HFFc6 (cell line): ENCODE measurements at places on chromosomes 16 and 17. TPM values are rescaled to one million over a fixed set of nuclear protein-coding genes. Genes with fewer than 3 reads are reported as not detected.

The KRT15 gene
- 7.5 and 7.9 TPM in 2 replicates for total RNA-seq

DNA sequence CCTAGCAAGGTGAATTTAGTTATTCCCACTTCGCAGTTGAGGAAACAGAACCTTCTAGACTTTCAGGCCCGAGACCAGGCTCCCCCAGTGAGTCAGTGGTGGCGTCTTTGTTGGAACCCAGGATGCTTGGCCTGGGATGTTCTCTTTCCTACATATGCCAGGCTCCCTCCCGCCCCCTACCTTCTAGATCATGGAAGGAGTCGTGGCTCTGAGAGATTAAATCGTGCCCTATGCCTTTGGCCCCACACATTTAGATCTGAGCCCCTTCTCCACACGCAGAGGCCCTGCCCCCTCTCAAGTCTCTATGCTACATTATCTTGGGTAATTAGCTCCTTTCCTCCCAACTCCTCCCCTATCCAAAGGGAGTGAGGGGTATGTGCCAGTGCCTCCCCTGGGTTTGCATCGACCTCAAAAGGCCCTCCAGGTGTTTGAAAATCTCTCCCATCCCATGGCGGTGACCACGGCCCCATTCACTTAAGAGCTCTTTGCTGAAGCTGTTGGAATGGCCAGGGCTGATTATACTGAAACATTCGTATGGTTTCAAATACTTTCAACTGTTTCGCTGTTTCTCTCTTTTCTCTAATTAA, 3.0 kb downstream of the NGFR start:
- no peak for DNase-seq

DNA sequence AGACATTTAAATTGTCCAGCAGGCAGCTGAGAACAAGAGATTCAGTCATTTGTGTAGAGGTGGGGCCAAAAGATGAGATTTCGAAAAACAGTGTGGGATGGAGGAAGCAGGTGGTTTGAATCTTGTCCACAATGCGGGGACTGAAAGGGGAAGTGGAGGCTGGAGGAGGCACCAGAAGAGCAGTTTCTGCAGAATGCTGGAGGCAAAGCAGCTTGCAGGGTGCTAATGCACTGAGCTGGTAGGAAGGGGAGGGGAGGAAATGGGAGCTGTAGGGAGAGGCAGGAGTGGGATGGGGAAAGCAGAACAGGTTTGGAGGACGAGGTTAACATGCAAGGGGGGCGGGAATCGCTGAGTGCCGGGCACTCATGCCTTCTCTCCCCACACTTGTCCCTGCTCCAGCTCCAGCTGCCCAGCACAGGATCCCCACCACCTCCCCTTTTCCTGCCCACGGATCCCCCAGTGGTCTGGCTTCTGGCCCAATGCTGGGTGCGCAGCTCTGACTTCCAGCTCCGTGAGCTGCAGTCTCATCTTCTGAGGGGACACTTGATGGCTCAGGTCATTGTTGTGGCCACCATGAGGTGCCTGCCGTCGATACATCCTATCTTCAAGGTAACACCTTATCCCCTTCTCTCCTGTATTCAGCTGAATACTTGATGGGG, 9.4 kb downstream of the C17orf100 start:
- DNase-seq: no peak

DNA sequence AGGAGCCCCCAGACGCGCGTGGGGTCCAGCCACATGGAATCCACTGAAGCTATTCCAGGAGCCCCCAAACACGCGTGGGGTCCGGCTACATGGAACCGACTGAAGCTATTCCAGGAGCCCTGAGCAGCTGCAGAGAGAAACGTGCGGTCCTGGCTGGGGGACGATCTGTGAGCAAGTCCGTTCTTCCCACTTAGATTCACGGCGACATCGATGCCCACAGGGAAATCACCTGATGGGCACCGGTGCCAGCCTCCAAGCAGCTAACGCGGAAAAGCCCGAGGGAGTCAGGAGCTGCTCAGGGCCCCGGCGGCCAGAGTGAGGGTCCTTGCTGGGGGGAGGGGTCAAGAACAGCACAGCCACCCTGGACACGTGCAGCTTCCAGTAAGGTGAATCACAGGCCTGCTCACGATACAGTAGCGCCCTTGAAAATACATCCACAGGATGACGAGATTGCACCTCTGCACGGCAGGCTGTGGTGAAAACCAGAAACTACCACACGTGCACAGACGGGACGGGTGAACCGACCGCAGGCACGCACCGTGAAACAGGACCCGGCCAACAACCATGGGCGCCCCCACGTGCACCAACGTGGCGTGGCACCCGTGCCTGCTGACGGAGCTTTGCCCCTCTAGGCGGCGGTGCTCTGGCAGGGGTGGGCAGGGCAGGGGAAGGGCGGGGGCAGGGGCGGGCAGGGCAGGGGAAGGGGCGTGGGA, 77.7 kb upstream of the GNG13 start:
- DNase-seq: no peak

DNA sequence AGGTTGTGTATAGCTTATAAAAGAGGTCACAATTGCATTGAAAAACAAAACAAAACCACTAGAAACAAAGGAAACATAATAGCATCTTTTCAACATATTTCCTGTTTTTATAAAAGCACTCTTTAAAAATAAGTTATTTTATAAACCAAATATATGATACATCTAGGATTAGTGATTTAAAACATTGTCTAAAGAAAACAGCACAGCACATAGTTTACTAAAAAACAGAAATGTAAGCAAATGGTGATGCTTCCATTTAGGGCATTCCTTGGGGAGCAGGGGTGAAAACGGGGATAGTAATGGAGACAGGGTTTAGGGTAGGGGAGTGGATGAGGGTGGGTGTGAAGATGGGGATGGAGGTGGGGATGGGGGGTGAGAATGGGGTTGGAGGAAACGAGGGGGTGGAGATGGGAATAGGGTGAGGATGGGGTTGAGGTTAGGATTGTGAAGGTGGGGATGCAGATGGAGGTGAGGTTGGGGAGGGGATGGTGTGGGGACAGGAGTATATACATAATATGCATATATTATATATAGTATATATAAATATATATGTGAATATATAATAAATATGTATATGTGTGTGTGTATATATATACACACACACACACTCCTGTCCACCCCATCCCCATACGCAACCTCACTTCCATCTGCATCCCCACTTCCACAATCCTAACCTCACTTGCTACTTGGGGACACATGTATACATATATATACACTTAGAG, 1519.5 kb downstream of the CDH11 start:
- DNase-seq: no peak

- DNase-seq: peak; percentile 96
Measured at GRCh38 chr16:89921702-89922476, 1.3 kb upstream of the TUBB3 start.

DNA sequence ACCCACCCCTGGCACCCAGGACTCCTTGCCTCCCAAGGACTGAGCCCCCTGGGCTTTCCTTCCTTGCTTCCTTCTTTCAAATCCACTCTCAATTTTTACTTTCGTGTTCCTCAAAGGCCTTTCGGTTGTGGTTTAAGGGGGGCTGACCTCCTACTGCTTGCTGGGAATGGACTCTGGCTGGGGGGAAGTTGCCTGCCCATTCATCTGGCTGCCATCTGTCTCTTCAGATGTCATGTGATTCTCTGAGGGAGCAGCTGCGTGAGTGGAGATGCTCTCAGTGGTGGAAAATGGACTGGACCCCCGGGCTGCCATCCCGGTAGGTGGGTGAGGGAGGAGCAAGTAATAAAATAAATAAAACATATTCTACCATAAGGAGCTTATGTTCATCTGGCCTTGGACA, 93.8 kb upstream of the RPRML start:
- DNase-seq: no peak
